ENCODE measurements at places on chromosomes 3 and 15. TPM values are rescaled to one million over a fixed set of nuclear protein-coding genes. Genes with fewer than 3 reads are reported as not detected.

GRCh38 chr15:98734466-98735199 is 86.3 kb downstream of the IGF1R start:
- no peaks in the 10 kb centered on the region for H3K36me3 ChIP-seq
- H3K4me1 ChIP-seq = peaks cover 7% of the 10 kb centered on the region
- no peaks in the 10 kb centered on the region for H3K27me3 ChIP-seq

- H3K27me3 ChIP-seq = peaks cover 11% of the 10 kb centered on the region
- no peak overlapping the region for H3K27ac ChIP-seq
- H3K36me3 ChIP-seq = no peaks in the 10 kb centered on the region
- H3K4me1 ChIP-seq = no peaks in the 10 kb centered on the region
Measured at GRCh38 chr3:31884251-31884650, 96.8 kb downstream of the OSBPL10 start.

GRCh38 chr3:16404349-16404895 is 109.1 kb downstream of the RFTN1 start:
- no peak overlapping the region for H3K4me3 ChIP-seq
- H3K4me1 ChIP-seq = peaks cover 30% of the 10 kb centered on the region
- no peaks in the 10 kb centered on the region for H3K27me3 ChIP-seq
- H3K27ac ChIP-seq = peak overlapping the region; percentile 27

DNA sequence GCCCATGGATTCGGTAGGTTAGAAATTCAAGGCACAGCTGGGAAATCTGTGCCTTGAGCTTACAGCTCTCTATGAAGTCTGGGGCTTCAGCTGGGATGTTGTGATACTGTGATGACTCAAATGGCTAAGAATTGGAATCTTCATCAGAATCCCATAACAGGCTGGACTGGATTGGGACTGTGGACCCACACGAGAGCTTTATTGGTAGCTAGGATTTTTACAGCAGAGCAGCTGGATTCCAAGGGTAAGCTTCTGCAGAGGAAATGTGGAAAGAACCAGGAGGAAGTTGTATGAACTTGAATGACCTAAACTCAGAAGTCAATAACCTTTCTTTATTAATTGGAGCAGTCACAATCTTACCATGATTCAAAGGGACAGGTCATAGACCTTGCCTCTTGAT is 1187.1 kb downstream of the ROBO1 start:
- H3K4me3 ChIP-seq = no peak overlapping the region
- no peak overlapping the region for H3K27ac ChIP-seq
- DNase-seq = no peak
- H3K27me3 ChIP-seq = no peaks in the 10 kb centered on the region
- no peaks in the 10 kb centered on the region for H3K36me3 ChIP-seq

Gene C3orf49
- not detected for total RNA-seq

Gene GRK7
- not detected for total RNA-seq

Gene GOLGA6B
- total RNA-seq = not detected

All from activated CD8-positive, alpha-beta memory T cell treated with anti-CD3 and anti-CD28 coated beads, Interleukin-2, amount 10 ng/mL, durations not matched to agents 7 days and 5 days (primary cell).